ENCODE measurements at places on chromosomes 2 and 18.

DNA sequence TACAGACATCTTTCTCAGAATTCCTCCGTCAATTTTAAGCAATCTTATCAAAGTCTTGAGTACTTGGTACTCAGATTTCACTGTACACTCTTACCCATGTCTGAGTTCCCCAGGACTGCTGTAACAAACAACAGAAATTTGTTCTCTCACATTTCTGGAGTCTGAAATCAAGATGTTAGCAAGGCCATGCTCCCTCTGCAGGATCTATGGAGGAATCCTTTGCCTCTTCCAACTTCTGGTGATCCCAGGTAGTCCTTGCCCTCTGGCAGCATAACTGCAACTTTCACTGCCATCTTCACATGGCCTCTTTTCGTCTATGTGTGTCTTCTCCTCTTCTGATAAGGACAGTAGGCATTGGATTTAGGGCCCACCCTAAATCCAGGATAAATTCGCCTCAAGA is 17.1 kb upstream of the CACNB4 start:
- DNase-seq = no peak

GRCh38 chr18:28792404-28793086 is 615.6 kb upstream of the CDH2 start:
- no peak for DNase-seq

GRCh38 chr18:60347526-60348045 is 25.0 kb downstream of the MC4R start:
- no peak for DNase-seq

GRCh38 chr18:78416853-78417252 is 562.8 kb upstream of the SALL3 start:
- no peak for DNase-seq

GRCh38 chr2:124959581-124959980 is 934.5 kb downstream of the CNTNAP5 start:
- DNase-seq = no peak

DNA sequence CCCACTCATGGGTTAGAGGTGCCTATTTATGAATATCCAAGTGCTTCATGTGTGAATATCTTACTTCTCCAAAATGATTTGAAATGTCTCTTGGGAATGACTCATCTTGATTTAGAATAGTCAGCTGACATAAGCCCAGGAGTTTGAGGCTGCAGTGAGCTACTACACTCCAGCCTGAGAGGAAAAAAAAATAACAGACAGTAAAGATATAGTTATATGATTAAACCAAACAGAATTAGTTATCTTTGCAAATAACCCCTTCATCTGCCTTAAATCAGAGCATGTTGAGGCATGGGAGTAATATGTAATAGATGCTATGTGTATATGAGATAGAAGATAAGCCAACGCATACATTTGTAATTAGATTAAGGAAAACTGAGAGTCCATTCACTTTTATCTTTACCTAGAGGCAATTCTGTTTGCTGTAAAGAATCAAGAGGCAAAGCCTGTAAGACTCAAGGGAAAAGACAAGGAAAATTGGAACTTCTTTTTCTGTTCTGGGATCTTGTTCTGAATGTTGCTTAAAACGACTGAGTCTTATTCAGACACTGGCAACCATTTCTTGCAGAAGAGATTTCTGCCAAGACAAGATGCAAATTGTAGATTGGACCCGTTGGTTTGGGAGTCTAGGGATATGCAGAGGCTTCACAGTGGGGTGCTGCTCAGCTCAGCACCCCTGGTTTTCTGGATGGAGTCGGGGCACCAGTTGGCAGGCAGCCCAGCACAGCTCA is 104.4 kb downstream of the LIPG start:
- DNase-seq = no peak

DNA sequence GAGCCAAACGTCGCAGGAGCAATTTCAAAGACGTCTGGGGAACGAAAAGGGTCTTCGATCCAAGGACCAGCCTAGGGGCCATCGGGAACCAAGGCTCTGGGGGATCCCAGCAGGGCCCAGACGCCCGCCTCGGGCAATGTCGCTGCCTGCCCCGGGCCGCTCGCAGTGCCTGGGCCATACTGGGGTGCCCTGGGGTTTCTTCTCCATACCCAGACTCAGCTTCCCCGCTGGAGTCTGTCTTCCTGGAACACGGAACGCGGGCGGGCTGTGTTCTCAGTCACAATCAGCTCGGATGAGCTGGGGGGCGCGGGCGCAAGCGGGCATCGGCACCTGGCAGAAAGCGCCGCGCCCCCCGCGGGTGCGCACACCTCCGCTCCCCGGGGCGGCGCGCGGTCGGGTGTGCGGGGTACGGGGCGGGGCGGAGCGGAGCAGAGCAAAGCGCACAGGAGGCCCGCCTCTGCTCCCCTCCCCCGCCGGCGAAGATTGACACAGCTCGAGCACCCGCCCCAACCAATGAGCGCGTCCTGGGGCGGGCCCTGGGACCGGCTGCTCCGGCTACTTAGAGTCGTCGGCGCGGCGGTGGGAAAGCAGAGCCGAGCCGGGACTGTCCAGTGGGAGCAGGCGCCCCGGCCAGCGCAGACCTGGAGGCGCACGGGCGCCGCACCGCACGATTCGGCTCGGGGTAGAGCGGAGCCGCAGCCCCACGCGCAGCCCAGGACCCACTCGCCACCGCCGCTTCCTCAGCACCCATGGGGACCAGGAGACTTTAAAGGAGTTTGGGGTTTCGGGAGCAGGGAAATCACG is at the start of gene LRATD1:
Gene LRATD1, plus strand, starts transcription at position 585 of the 804 bp plus-strand sequence. CDS start 1,263 bp downstream, outside the sequence.
- DNase-seq = no peak

- DNase-seq = no peak
Measured at GRCh38 chr2:238638100-238638981, 209.5 kb upstream of the TWIST2 start.

- no peak for DNase-seq
Measured at GRCh38 chr2:16643099-16643498, 22.5 kb downstream of the CYRIA start.

GRCh38 chr2:24830786-24831185 is 37.6 kb downstream of the CENPO start:
- DNase-seq = no peak

DNA sequence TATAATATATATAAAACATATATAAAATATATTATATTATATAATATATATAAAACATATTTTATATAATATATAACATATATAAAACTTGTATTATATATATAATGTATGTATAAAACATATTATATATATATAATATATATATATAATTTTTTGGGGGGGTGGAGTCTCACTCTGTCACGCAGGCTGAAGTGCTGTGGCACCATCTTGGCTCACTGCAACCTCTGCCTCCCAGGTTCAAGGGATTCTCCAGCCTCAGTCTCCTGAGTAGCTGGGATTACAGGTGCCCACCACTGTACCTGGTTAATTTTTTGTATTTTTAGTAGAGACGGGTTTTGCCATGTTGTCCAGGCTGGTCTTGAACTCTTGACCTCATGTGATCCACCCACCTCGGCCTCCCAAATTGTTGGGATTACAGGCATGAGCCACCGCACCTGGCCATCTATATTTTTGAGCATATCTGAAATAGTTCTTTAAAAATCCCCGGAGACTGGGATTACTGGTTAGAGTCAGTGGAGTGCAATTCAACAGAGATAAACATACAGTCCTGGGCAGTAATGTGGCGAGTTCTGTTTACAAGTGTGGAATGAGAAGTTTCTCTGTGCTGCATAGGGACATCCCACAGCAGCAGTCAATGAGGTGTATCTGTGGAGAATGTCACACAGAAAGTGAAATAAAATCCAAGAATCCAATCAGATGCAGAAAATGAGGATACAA is 208.4 kb downstream of the MYCN start:
- DNase-seq = no peak

- no peak for DNase-seq
Measured at GRCh38 chr2:43220229-43220751, 6.1 kb downstream of the ZFP36L2 start.

DNA sequence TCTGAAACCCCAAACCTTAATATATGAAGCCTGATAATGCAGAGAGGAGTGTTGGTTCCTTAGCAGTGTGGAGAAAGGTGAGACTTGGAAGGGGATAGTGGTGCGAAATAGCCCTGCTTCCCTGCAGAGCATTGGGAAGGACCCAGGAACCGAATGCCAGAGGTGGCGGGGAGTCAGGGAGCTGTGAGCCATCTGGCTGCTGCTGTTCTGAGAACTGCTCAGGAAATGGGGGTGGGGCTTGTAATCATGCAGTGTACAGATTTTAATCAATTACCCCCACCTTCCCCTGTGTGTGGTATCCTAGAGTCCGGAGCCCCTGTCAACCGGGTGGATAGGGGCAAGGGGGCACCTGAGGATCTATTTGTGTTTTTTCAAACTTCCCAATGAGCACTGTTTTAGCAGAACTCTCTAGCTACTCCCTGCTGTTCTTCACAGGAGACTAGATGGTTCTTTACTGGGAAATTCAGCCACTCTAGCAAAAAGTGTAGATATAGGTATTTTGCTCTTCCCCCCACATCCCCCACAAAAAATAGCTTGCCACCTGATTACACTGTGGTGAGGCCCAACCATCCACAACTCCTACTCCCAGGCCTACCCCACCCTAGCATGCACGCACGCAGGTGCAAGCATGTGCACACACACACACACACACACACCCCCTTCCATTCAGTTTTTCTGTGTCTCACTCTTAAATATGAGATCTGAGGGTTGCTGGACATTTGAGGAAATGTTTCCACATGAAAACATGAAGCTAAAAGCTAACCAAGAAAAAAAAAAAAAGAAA is 30.1 kb upstream of the MBOAT2 start:
- DNase-seq = no peak

DNA sequence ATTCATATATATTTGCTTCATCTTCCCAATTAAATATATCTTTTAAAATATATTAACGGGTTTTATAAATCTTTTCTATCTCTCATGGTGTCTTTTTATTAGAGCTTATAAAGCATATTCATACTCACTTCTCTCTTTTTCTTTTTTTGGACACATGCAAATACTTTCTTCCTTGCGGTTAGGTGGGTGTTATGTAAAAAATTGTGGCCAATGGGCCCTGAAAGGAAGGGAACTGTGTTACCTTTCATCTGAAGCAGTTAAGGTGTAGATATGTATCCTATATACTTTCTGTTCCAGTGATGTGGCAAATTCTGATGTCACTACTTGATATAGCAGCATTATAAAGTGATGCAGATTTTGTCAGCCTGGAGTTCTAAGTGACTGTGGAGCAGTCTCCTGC is 714.5 kb downstream of the PLCL1 start:
- DNase-seq = no peak

- no peak for DNase-seq
Measured at GRCh38 chr2:58045580-58046334, 849 bp upstream of the VRK2 start.

- DNase-seq = no peak
Measured at GRCh38 chr2:205464681-205465080, 217.6 kb upstream of the NRP2 start.

DNA sequence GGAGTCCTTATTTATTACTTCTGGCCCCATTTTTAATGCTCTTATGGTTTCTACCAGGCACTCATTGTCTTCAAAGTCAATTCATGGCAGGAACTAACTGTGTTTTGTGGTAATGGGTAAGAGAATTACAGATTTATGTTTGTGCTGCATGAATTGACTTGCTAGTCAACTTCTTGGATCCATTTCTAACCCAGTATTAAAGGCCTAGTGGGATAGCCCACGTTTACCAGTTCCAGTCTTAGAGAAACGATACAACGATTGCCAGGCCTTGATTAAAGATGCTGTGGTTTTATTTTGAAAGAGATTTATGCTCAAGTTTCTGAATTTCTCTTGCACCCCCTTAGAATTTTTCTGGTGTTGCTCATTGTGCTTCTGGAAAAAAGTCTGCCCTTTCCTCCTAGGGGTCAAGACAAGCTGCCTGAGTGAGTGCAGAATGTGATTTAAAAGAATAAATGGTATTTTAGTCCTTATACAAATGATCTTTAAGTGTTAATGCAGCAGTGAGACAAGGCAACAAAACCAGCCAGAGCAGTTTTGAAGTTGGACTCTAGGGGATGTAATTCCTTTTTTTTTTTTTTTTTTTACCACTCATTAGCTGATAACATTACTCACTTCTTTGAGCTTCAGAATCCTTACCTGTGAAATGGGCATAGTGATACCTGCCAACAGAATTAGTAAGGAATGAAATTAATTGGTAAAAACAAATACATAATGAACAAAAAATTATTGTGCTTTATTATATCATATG is 101.5 kb downstream of the ARHGAP15 start:
- no peak for DNase-seq

DNA sequence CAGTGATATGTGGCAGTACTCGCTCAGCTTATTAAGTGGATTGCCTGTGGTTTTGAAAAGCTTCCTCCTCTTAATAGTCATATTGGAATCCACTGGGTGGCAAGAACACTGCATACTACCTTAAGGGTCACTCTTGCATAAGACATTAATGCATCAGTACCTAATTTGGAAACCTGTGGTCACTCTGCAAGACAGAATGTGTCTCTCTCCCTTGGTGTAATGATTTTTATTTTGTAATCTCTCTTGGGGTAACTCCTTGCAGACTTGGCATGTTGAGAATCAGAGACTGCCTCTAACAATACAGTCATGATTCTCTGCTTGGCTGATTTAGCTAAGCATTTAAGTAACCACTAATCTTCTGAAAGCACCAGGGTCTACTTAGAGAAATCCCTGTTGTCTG is 33.0 kb upstream of the IER3IP1 start:
- no peak for DNase-seq

- DNase-seq = no peak
Measured at GRCh38 chr2:102098756-102099155, 43.8 kb upstream of the IL1R1 start.

DNA sequence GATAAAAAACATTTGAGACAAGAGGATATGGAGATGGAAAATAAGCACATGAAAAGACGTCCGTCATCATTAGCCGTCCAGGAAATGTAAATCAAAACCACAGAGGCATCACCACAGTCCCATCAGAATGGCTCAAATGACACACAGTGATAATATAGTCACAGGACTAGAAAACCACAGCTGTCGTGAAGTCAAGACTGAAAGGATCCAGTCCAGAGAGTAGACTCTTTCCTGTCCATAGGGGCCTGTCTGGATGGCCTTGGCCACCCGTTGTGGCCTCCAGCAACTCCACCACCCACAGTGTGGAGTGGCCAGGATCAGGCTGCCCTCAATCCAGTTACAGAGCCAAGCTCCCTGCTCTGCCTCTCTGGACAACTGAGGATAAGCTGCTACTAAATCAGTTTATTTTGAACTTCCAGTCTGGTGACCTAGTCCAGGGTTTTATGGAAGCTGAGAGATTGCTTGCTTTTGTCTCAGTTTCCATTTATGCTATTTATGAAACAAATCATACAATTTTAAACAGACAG is 60.4 kb downstream of the RHOB start:
- no peak for DNase-seq

GRCh38 chr2:23523373-23524260 is 138.6 kb downstream of the KLHL29 start:
- no peak for DNase-seq

- no peak for DNase-seq
Measured at GRCh38 chr2:64639691-64640090, 14.0 kb downstream of the SERTAD2 start.

DNA sequence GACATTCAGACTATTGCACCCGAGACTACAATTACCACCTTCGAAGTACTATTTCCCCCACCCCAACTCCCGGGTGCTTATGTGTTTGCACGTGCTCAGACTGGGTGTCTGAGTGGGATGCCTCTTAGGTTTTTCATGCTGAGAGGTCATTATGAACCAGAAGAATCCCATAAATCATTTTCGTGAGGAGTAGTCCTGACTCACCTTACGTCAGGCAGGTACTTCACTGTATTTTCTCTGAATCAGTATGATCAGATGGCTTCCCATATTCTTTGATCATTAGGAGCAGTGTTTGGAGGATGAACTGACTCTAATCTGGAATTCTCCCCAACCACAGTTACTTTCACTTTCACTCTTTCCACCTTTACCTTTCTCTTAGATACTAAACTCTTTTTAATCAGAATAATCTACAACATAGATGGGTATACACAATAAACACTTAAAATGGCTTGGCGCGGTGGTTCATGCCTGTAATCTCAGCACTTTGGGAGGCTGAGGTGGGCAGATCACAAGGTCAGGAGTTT is 38.4 kb upstream of the STAT4 start:
- DNase-seq = no peak
